ENCODE measurements at places on chromosomes 2 and 18. TPM values are rescaled to one million over a fixed set of nuclear protein-coding genes. Genes with fewer than 3 reads are reported as not detected.

PARD3B gene
- 0.26 TPM for total RNA-seq

POTEC gene
- total RNA-seq = not detected

LBX2 gene
- 0.94 TPM for total RNA-seq

MDH1B gene
- total RNA-seq = 1.2 TPM

GCKR gene
- total RNA-seq = not detected

IL1RL1 gene
- total RNA-seq = 0.22 TPM

C2orf15 gene
- total RNA-seq = 0.86 TPM

SATB2 gene
- total RNA-seq = 0.09 TPM

SLC14A1 gene
- total RNA-seq = 2.3 TPM

SFTPB gene
- total RNA-seq = not detected

ARHGEF33 gene
- 0.39 TPM for total RNA-seq

TM4SF20 gene
- not detected for total RNA-seq

GCG gene
- total RNA-seq = not detected

GRCh38 chr2:64124168-64124567 lies 20.1 kb downstream of the PELI1 start:
- no peak overlapping the region for H3K4me3 ChIP-seq
- no peak overlapping the region for H3K27ac ChIP-seq
- no peaks in the 10 kb centered on the region for H3K27me3 ChIP-seq
- no peaks in the 10 kb centered on the region for H3K36me3 ChIP-seq

DNA sequence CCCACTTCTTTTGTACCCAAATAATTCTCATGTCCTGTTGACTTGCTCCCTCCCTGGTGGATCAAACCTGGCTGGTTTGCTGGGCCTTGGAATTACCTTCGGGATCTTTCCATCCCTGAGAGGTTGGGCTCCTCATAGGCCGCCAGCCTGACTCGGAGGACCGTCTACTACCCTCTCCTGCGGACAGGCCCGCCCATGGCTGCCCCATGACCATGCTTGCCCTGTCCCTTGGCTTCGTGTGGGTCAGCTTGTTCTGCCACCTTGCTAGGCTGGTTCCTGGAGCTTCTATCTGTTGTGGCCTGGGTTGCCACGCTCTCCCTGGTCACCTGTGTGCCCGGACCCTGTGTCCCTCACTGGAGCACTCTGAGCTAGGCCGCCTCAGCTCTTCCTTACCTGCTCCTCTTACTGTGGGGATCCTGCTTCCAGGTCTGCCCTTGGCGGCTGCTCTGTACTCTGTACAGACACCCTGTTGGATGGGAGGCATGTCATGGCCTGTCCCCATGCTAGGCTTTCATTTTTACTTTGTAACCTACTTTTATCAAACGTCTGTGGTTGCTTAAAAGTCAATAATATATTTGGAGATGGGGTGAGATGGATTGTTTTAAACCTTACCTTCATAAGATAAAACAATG lies 29.7 kb upstream of the FHL2 start:
- peaks cover 21% of the 10 kb centered on the region for H3K4me1 ChIP-seq
- H3K4me3 ChIP-seq = no peak overlapping the region
- no peak overlapping the region for H3K27ac ChIP-seq
- no peaks in the 10 kb centered on the region for H3K27me3 ChIP-seq
- no peaks in the 10 kb centered on the region for H3K36me3 ChIP-seq

DNA sequence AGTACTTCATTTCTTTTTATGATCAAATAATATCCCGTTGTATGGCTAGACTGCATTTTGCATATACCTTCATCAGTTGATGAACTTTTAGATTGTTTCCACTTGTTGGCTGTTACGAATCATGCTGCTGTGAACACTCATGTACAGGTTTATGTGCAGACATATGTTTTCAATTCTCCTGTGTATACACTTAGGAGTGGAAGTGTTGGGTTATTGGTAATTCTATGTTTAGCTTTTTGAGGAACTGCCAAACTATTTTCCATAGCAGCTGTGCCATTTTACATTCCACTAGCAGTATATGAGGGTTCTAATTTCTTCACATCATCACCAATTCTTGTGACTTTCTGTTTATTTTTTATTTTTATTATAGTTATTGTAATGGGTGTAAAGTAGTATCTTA lies 32.1 kb upstream of the LCLAT1 start:
- H3K4me1 ChIP-seq = no peaks in the 10 kb centered on the region
- H3K36me3 ChIP-seq = no peaks in the 10 kb centered on the region
- DNase-seq = no peak
- no peak overlapping the region for H3K27ac ChIP-seq
- no peaks in the 10 kb centered on the region for H3K27me3 ChIP-seq

- DNase-seq = no peak
- H3K4me3 ChIP-seq = no peak overlapping the region
- H3K27ac ChIP-seq = no peak overlapping the region
Measured at GRCh38 chr18:38010971-38011857, 445.6 kb upstream of the CELF4 start.

GRCh38 chr2:184879671-184880070 lies 281.3 kb downstream of the ZNF804A start:
- no peak for DNase-seq
- H3K36me3 ChIP-seq = no peaks in the 10 kb centered on the region
- H3K27me3 ChIP-seq = no peaks in the 10 kb centered on the region
- H3K27ac ChIP-seq = no peak overlapping the region

DNA sequence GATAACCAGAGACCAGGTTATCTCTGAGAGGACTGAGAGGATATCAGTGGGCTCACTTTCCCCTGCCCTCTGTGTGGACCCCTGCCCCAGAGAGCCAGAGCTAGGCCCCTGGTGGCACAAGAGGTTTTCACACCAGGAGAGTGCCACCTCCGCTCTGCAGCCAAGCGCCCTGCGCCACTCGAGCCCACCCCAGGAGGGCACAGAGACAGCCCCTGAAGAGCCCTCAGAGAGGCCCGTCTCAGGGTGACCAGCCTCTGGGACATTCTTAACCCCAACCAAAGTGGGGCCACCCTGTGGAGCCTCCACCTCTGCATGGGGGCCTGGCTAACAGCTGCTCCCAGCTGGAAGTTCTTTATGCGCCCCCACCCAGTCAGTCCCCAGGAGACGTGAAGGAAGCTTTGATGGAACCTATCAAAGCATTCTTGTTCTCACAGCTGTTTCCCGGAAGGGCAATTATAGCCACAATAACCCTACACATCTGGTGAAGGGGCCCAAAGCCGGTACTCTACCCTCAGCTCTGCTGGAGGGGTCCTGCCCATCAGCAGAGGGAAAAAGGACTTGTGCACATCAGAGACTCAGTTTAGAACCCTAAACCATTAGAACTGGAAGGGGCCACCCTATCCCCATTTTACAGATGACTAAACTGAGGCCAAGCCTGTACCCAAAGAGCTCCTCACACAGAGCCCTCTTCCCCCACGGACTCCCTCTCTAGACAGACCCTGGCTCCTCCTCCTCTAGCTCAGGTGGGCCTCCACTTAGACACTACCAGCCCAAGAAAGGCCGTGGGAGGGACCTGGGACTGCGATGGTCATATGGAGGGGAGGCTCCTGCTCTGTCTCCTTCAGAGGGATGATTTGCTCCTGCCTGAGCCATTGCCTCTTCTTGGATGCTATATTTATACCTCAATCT lies 101.1 kb downstream of the ZFP36L2 start:
- no peak overlapping the region for H3K4me3 ChIP-seq
- no peak for DNase-seq
- H3K27ac ChIP-seq = no peak overlapping the region
- no peaks in the 10 kb centered on the region for H3K36me3 ChIP-seq
- H3K27me3 ChIP-seq = no peaks in the 10 kb centered on the region

DNA sequence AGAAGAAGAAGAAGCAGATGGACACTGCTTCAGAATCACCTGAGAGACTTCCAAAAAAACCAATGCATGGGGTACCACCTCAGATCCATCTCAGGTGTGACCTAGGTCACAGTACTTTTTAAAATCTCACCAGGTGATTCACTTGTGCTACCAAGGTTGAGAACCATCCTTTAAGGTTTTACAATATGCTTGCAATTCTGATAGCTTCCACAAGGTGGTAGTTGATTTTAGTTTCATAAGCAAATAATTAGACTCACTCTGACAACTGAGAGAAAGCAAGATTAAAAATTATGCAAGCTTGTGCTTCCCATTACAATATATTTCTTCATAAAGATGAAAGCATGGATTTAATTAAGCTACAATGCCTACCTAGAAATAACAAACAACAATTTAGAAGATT lies 355.1 kb downstream of the EN1 start:
- H3K4me3 ChIP-seq = no peak overlapping the region
- no peak for DNase-seq
- no peaks in the 10 kb centered on the region for H3K27me3 ChIP-seq
- no peaks in the 10 kb centered on the region for H3K4me1 ChIP-seq
- H3K27ac ChIP-seq = no peak overlapping the region

GRCh38 chr2:160564591-160564990 lies 71.0 kb upstream of the RBMS1 start:
- DNase-seq = no peak
- H3K4me3 ChIP-seq = no peak overlapping the region
- no peaks in the 10 kb centered on the region for H3K4me1 ChIP-seq
- no peaks in the 10 kb centered on the region for H3K36me3 ChIP-seq
- no peaks in the 10 kb centered on the region for H3K27me3 ChIP-seq

- no peaks in the 10 kb centered on the region for H3K27me3 ChIP-seq
- H3K4me1 ChIP-seq = peaks cover 15% of the 10 kb centered on the region
- no peak overlapping the region for H3K27ac ChIP-seq
- no peaks in the 10 kb centered on the region for H3K36me3 ChIP-seq
Measured at GRCh38 chr2:174663550-174663949, 65.9 kb upstream of the WIPF1 start.

DNA sequence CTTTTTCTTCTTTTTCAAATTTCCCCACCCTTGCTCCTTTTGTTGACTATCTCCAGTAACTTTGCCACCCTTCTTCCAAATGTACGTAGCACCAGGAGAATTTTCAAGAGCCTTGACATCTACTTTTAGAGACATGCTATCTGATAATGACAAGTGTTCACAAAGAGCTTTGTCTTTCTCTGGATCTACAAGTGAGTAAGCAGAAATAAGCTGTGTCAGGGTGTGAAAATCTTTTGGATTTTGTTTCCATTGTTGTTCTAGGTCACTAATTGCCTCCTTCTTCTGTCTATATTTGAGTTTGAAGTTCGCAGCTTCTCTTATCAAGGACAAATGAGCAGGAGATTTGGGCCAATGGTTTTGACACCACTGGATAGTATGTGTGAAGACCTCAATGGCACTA lies 8.4 kb upstream of the C18orf32 start:
- peaks cover 13% of the 10 kb centered on the region for H3K4me1 ChIP-seq
- H3K36me3 ChIP-seq = peaks cover 15% of the 10 kb centered on the region
- H3K27me3 ChIP-seq = no peaks in the 10 kb centered on the region
- H3K27ac ChIP-seq = no peak overlapping the region

- no peak overlapping the region for H3K4me3 ChIP-seq
- H3K36me3 ChIP-seq = no peaks in the 10 kb centered on the region
- no peak for DNase-seq
- peaks cover 4% of the 10 kb centered on the region for H3K27me3 ChIP-seq
- no peak overlapping the region for H3K27ac ChIP-seq
- H3K4me1 ChIP-seq = no peaks in the 10 kb centered on the region
Measured at GRCh38 chr2:126909366-126909765, 10.7 kb downstream of the TEX51 start.

- H3K27ac ChIP-seq = no peak overlapping the region
- no peak for DNase-seq
- H3K4me1 ChIP-seq = no peaks in the 10 kb centered on the region
- H3K36me3 ChIP-seq = no peaks in the 10 kb centered on the region
- H3K27me3 ChIP-seq = no peaks in the 10 kb centered on the region
Measured at GRCh38 chr2:116810645-116811044, 1003.8 kb upstream of the DDX18 start.

GRCh38 chr2:165924946-165925345 lies 28.6 kb downstream of the TTC21B start:
- no peak overlapping the region for H3K4me3 ChIP-seq
- no peak overlapping the region for H3K27ac ChIP-seq
- no peaks in the 10 kb centered on the region for H3K27me3 ChIP-seq
- peaks cover 5% of the 10 kb centered on the region for H3K36me3 ChIP-seq
- no peak for DNase-seq

DNA sequence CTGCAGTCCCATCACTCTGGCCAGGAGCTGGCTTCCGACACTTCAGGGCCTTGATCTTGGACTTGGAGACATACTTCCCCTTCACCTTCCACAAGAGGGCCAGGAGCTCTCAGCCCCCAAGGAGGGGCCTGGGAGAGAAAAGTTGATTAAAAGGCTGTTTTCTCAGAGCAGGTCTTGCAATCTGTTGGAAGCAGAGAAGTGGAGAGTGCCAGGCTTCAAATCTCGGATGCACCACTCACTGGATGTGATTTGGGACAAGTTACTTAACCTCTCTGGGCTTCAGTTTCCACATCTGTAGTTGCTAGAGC lies 255.3 kb downstream of the CYP26B1 start:
- H3K36me3 ChIP-seq = no peaks in the 10 kb centered on the region
- H3K4me3 ChIP-seq = no peak overlapping the region
- H3K27me3 ChIP-seq = no peaks in the 10 kb centered on the region
- H3K27ac ChIP-seq = no peak overlapping the region
- DNase-seq = no peak

DNA sequence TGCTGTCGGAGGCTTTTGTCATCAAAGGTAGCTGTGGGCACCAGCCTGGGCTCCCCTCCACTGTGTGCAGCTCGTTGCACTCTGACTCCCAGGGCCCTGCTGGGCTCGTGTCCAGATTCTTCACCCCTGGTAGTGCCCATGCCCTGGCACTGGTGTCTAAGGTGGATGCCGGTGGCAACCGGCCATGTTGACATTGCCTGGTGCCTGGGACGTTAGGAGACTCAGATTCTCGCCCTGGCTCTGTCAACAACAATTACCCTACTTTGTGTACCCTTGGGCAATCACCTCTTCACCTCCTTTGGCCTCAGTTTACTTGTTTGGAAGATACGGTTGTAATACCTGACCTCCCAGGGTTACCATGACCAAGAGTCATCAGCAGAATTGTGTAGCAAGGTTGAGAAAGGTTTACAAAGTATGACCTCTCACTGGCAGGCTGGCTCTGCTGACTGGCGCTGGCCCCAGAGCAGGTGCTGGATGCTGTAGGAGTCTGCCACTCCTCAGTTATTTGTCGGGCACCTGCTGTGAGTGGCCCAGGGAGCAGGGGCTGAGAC lies 41.5 kb upstream of the MCFD2 start:
- H3K4me1 ChIP-seq = no peaks in the 10 kb centered on the region
- no peak overlapping the region for H3K4me3 ChIP-seq
- H3K27me3 ChIP-seq = no peaks in the 10 kb centered on the region
- no peak for DNase-seq
- H3K36me3 ChIP-seq = peaks cover 38% of the 10 kb centered on the region

DNA sequence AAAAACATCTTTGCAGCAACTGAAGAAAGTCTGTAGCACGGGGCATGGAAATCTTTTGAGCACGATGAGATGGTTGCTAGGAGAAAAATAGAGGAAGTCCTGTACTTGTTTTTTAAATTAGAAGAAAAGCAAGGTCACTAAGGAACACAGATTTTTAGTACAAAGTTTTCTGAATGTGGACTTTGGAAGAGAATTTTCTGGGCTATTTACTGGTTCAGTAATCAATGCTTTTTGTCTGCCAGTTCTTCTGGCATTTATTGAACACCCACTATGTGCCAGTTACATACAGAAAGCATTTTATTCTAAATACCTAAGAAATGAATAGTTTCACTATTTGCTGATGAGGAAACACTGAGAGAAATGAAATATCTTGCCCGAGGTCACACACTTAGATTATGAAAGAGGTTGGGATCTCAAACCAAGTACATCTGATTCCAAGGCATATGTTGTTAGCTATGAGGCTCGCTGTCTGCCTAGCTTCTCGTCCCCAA lies 15.6 kb upstream of the MAP3K20 start:
- no peak overlapping the region for H3K4me3 ChIP-seq
- DNase-seq = no peak
- no peak overlapping the region for H3K27ac ChIP-seq
- H3K27me3 ChIP-seq = no peaks in the 10 kb centered on the region
